Stimulated activated CD8-positive, alpha-beta memory T cell treated with anti-CD3 and anti-CD28 coated beads, Interleukin-4, amount 100 ng/mL, for 4 hours (primary cell): ENCODE measurements at places on chromosomes 3 and 15.

GRCh38 chr15:68528626-68529290 lies 50.0 kb upstream of the CORO2B start:
- no peak for DNase-seq

- DNase-seq, result no peak
These were observed 124.4 kb downstream of the FEZF2 start for GRCh38 chr3:62248734-62249483.

DNA sequence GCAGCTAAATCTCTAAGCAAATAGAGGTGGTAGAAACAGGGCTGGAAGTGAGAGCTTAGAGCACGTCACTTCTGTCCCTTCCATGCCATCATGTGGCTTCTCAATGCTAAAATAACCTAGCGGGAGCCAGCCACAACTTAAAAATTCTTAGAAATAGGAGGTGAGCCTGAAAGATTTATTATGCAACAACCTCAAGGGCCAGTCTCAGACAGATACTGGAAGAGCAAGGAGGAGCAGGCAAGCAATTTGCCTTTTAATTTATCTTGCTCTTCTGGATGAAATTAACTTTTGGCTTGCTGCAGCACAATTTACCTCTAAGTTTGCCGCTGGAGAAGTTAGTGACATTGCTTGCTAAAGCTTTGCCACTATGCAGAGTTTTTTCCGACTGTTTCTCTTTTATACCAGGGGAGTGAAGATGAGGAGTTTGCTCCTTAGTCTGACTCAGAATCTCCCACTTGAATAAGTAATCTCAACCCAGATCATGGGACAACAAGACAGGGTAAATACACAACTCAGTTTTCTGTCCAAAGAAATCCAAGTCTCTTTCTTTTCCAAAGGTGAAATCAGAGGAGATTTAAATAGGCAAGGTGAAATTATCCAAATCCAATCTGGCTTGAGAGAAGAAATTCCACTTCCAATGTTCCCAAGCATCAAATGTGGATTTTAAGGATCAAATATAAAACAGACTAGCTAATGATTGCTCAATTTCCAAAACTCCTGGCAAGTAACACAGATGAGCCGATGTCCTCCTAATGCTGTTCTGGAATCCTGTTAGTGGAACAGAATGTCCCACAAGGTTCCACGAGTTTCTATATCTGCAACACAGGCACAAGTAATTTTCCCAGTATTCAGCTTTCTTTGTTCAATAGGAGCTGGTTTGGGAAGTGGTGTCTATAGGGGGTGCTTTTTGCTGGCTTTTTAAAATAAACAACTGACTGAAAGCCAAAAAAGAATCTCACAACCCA lies 329.4 kb upstream of the RORA start:
- no peak for DNase-seq

- DNase-seq, result no peak
These were observed 412.0 kb downstream of the FHIT start for GRCh38 chr3:60839246-60839645.

- DNase-seq, result peak; percentile 62
These were observed 31.0 kb downstream of the IDH2 start for GRCh38 chr15:90071220-90071807.

DNA sequence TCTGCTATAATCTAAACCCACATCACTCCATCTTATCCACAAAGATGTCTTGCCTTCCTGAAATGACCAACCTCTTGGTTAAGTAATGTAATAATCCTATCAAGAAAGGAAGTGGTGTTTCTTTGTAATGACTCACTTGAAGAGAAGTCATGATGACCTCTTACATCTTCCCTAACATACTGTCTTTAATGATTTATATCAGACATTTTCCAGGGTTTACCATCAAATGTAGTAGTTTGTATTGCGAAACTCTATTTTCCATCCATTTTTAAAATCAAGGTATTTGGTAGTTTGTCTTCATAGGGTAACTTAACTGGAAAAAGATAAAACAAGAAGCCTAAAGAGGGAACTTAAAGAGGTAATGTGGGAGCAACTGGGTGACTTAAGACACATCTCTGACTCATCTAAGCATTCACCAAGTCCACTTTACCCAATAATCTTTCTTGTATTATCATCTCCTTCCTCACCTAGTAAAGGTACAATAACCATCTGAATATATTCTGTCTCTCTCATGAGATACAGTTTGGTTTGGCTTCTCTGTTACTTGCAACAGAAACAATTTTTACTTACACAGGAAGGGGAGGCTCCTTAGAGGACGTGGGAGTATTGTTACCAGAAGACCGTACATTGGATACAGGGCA lies 5.7 kb upstream of the MAPK6 start:
- no peak for DNase-seq

DNA sequence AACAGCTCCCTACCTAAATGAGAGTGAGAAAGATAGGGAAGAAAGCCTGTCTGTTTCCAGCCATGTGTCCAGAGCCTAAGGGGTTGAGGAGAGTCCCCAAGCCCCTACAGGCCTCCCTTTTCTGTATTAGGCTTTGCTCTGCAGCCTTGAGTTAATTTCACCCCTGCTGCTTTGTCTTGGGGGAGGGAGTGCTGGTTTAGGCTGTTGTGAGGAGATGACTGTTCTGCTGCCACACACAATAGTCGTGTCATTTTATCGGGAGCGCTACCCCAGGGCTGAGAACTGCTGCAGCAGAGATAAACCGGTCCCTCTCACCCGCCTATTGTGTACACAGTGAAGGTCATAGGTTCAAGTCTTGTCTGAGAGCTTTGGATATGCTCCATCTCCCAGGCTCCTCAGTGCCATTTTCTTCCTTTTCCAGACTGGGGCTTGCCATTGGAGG lies 1.4 kb downstream of the ZNF609 start:
- DNase-seq, result no peak

DNA sequence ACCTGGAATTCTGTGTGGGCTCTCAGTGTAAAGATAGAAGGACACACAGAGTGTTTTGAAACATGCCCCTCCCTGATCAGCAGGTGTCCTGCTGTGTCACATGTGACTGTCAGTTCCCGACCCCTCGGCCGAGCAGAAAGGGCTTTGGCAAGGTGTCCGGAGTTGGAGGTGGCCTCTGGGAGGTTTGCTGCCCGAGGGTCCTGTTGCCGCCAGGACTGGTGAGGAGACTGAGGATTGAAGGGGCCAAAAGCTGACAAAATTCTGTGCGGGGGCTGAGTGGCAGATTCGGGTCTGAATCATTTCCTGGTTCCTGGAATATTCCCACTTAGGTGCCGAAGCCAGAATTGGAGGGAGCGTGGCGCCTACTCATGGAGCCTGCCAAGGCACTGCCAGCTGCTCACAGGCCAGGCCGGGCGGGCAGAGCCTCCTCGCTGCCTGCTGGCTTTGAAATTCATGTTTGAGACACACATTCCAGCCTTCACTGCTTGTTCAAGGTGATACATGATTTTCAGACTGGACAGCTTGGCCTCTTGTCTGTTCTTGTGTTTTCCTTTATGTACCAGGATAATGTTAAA lies 83.8 kb downstream of the APBA2 start:
- no peak for DNase-seq

- no peak for DNase-seq
These were observed 49.5 kb upstream of the SELENOK start for GRCh38 chr3:53941184-53941583.

- no peak for DNase-seq
These were observed 403.5 kb downstream of the DIPK2A start for GRCh38 chr3:144375088-144375487.

DNA sequence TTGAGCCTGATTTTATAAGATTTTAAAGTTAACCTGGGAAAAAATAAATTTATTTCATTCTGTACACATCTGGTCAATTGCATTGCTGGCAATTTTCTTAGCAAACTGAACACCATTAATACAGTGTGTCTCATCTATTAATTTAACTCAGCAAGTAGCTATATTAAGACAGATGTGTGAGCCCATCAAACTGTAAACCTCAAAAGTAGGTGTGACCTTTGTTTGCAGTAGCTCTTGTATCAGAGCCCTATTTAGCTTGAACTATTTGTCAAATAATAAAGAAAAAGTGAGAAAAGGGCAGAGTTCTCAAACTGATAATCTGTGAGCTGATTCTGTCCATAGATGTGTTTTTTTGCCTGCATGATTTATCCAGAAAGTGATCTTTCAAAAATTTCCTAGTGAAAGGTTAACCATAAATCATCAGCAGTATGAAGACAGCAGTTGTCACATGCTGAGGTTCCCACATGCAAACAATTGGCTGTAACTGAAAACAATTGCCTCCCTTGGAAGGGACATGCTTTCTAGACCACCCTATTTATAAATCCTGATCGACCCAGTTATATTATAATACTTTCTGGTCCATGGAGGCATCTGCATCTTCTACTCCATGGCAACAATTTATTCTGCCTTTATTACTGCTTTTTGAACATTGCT lies 646.5 kb downstream of the NSUN3 start:
- no peak for DNase-seq

DNA sequence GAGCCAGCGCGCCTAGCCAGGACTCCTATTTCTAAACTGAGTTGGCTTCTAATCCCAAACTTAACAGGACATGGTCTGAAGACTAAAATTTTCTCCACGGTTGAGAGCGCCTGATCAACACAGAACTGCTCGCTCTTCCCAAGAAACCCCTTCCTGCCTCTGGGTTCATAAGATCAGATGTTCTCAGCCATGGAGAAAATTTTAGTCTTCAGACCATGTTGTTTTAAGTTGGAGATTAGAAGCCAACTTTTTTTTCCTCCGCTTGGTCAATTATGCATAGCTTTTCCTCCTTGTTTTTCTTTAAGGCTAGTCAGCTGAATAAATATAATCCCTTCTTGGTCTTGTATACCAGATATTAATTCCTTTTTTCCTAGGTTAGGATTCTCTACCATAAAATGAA lies 356.6 kb upstream of the ADAMTS9 start:
- DNase-seq, result no peak

DNA sequence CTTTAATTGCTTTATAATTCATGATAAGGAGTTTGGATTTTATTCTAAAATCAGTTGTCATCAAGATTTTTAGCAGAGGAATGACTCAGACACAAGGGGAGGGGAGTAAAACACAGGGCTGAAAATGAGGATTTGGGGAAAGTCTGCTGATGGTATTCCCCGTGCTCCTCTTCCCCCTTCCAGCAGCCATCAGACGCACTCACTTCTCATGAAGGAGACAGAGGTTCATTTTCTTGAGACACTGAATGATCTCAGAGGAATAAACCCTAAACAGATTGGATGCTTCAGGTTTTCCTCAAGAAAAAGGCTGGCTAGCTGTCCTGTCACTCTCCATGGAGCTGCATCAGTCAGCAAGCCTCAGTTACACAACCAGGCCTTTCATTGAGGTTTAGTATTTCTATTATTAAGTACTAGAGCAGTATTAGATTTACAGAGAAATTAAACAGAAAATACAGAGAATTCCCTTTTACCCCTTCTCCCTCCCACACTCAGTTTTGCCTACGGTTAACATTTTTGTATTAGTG lies 166.4 kb downstream of the C3orf70 start:
- no peak for DNase-seq

- no peak for DNase-seq
These were observed 96.2 kb downstream of the ECT2 start for GRCh38 chr3:172846706-172847105.

DNA sequence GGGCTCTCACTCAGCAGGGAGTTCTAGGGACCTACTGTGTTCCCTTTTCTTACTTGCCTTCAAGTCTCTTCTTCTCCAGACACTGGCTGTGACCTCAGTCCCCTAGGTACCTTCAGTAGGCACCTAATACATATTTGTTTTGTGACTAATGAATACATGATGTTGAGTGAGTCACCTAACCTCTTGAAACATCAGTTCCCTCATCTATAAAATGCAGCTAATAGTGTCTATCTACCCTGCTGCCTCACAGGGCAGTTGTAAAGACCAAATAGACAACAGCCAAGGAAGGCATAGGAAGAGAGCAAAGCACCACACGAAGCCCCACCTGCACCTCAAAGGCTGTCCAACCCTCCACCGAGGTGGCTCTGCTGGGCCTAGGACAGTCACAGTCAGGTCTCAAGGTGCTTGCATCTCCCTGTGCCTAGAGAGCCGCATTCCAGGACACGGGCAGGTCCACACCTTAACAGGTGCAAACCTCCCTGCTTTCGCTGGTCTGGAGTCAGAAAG lies 29.1 kb downstream of the DAPK2 start:
- no peak for DNase-seq

DNA sequence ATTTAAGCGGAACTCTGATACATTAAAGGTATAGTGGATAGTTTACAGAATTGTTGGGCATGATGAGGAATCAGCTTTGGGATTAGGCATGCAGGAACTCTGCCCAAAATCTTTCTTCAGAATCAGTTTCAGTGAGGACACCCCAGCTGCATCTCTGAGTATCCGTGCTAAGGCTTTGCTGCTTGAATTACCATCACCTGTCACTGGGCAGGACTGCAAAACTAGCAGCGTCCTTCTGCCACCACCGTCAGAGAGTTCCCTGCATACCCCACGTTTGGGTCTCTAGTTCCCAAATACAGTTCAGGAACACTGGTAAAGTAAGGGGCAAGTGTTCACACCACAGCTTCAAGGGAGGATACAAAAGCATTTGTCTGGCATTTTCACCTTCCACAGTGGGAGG lies 164.6 kb upstream of the ARHGEF26 start:
- DNase-seq, result no peak

- DNase-seq, result no peak
These were observed 108.9 kb upstream of the TSC22D2 start for GRCh38 chr3:150299201-150299600.

- DNase-seq, result no peak
These were observed 276.7 kb downstream of the NFKBIZ start for GRCh38 chr3:102125994-102126368.

DNA sequence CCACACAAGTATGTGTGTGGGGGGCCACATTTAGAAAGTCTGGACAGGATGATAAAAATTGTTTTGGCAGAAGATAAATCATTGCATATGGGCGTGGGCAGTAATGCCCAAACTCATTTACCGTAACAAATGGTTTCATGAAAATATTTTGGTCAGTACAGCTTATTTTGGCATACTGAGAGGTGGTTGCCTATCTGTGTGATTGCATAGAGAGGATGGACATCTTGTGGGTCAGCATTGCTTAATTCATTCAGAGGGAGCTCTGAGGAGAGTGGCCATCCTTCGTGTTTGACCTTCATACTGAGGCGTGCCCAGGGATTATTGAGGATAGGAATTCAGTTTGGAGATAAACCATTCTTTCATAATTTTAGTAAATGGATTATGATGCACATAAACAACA lies 162.5 kb downstream of the GAP43 start:
- DNase-seq, result no peak

GRCh38 chr3:142348460-142348859 lies 99.4 kb downstream of the XRN1 start:
- DNase-seq, result no peak
